Pancreas (tissue), 10 donors: ENCODE measurements at places on chromosomes 1 and 21. TPM values are rescaled to one million over a fixed set of nuclear protein-coding genes. Genes with fewer than 3 reads are reported as not detected.

Gene CRYBG2
- total RNA-seq = 0.28 TPM

Gene OR14I1
- not detected for total RNA-seq

Gene PROX1
- total RNA-seq = 46.9 TPM

Gene GPR3
- total RNA-seq = not detected

Gene OR2L2
- not detected for total RNA-seq

Gene HES5
- 0.12 TPM for total RNA-seq

Gene THEM5
- not detected for total RNA-seq

- H3K4me3 ChIP-seq = no peak overlapping the region
- no peak overlapping the region for H3K27ac ChIP-seq
- no peaks in the 10 kb centered on the region for H3K27me3 ChIP-seq
- no peak for DNase-seq
- no peaks in the 10 kb centered on the region for H3K4me1 ChIP-seq
- H3K36me3 ChIP-seq = no peaks in the 10 kb centered on the region
Measured at GRCh38 chr1:33903210-33903589, 39.3 kb downstream of the HMGB4 start.

GRCh38 chr1:66598670-66599069 lies 64.7 kb downstream of the SGIP1 start:
- H3K36me3 ChIP-seq = no peaks in the 10 kb centered on the region
- H3K4me1 ChIP-seq = no peaks in the 10 kb centered on the region
- H3K27me3 ChIP-seq = no peaks in the 10 kb centered on the region
- DNase-seq = no peak

DNA sequence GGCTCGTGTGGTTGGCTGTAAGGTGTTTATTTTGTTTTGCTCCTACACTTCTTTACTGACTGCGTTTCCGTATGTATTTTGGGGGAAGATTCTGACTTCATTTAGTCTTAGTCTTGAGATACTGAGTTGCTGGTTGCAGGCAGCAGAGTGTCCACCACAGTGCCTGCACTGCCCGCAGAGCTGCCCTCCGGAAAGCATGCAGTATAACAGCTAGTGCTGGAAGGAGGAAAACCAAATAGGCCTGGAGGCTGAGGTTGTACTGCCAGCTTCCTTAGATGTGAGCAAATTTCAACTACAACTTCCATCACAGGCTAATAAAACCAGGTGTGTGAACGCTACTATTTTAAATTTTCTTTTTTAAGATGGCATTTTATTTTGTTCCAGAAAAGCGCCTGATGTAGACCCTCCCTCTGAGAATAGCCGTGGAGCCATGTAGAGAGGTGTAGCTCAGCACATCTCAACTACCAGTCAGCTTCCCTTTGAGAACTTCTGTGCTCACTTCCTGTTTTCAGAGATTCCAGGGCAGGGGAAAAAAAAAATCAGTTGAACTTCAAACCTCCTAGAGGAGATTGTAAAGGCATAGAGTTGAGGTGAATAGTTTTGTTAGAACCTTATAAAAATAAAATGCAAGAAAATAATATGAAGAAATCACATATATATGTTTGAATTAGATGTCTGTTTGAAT lies 17.6 kb downstream of the LMO4 start:
- no peak overlapping the region for H3K27ac ChIP-seq
- DNase-seq = no peak
- H3K4me3 ChIP-seq = no peak overlapping the region
- H3K36me3 ChIP-seq = peaks cover 24% of the 10 kb centered on the region
- no peaks in the 10 kb centered on the region for H3K4me1 ChIP-seq

DNA sequence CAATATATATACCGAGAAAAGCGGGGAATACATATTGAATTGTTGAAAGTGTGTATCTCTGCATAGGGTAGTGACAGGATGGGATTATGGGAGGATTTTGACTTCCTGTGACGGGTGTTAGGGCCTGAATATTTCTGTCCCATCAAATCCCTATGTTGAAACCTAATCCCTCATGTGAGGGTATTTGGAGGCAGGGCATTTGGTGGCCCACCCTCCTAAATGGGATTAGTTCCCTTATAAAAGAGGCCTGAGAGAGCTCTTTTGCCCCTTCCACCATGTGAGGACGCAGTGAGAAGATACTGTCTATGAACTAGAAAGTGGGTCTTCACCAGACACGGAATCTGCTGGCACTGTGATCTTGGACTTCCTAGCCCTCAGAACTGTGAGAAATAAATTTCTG lies 137.3 kb downstream of the ZSCAN20 start:
- no peaks in the 10 kb centered on the region for H3K4me1 ChIP-seq
- no peaks in the 10 kb centered on the region for H3K27me3 ChIP-seq

- H3K4me1 ChIP-seq = peaks cover 4% of the 10 kb centered on the region
- no peaks in the 10 kb centered on the region for H3K36me3 ChIP-seq
- no peak overlapping the region for H3K4me3 ChIP-seq
- peak; percentile 24 for DNase-seq
- peak overlapping the region; percentile 81 for H3K27ac ChIP-seq
Measured at GRCh38 chr1:108533351-108534083, 26.4 kb upstream of the EEIG2 start.

DNA sequence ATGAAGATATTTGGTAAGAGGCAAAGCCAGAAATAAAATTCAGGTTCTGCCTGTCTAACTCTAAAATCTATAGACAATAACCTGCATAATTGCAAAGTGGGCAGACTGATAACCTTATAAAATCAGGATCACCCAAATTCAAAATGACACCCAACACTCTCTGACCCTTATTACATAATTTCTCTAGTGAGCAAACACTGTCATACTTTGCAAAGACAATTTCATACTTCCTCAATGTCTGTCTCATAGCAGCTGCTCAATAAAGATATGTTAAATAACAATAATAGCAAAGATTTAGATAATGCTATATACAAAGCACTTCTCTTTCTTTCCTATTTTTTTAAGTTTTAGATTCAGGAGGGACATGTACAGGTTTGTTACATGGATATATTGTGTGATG lies 118.5 kb downstream of the UCHL5 start:
- H3K27me3 ChIP-seq = no peaks in the 10 kb centered on the region
- H3K4me3 ChIP-seq = no peak overlapping the region
- H3K27ac ChIP-seq = no peak overlapping the region
- H3K4me1 ChIP-seq = no peaks in the 10 kb centered on the region

- H3K27ac ChIP-seq = no peak overlapping the region
- no peak overlapping the region for H3K4me3 ChIP-seq
- no peak for DNase-seq
- no peaks in the 10 kb centered on the region for H3K27me3 ChIP-seq
Measured at GRCh38 chr1:202691816-202692215, 18.4 kb downstream of the SYT2 start.
